Occipital lobe (tissue), 3 donors: ENCODE measurements at places on chromosomes 5 and 9. TPM values are rescaled to one million over a fixed set of nuclear protein-coding genes. Genes with fewer than 3 reads are reported as not detected.

ENTPD2 gene
- 0.16 TPM for total RNA-seq

SPOCK1 gene
- 36.7 TPM for total RNA-seq

MACIR gene
- total RNA-seq, result 51.8 TPM

ROR2 gene
- 0.94 TPM for total RNA-seq

FAM151B gene
- 39.8 TPM for total RNA-seq

DMRT3 gene
- total RNA-seq, result 0.16 TPM
